Activated CD4-positive, alpha-beta T cell treated with anti-CD3 and anti-CD28 coated beads, Interleukin-2, amount 50 U/mL, for 4 hours (primary cell): ENCODE measurements at places on chromosomes 16 and 17.
A peak's percentile ranks its signal among the peaks of the same experiment; 100 is the strongest.

DNA sequence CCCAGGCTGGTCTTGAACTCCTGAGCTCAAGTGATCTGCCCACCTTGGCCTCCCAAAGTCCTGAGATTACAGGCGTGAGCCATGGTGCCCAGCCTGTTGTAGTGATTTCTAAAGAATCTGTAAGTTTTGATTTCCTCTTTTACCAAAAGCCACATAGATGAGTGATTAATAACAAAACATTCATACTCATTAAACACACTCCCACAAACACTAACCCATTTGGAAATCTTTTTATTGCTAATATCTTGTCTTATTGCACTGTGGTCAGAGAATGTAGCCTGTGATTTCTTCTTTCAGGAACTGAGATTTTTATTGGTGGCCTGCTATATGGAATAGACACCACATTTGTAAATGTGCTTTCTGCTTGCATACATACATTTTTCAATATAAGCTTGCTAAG is 31.6 kb downstream of the MYH10 start:
- no peak for DNase-seq

DNA sequence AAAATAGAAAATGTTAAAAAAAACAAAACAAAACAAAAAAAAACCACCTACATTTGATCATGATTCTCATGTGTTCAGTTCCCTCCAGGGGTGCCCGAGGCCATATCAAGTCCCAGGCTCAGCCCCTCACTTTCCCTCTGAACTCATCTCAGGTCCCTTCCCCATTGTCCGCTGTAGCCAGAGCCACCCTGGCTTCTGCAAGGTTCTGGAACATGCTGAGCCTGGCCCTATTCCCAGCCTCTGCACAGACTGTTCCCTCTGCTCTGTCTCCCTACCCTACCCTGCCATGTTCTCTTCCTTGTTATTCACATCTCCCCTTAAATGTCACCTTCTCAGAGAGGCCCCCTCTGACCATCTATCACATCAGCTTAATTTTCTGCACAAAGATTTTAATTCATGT is 46.9 kb downstream of the TK2 start:
- no peak for DNase-seq

DNA sequence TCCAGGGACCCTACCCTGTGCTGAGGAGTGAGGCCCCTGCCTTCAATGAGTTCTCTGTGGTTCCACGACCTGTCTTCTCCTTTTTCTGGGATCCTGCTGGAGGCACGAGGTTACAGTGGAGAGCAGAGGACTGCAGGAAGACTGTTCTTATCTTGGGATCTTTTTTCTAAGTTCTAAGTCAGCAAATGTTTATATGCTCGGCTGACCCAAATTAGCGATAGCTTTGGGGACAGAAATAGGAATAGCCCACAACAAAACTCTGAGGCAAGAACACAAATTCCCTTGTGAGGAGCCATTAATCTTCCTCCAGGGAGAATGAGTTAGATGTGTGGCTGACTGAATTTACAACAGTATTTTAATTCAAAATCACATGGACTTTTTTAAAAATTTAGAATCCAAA is 46.7 kb downstream of the MYOCD start:
- DNase-seq: no peak

DNA sequence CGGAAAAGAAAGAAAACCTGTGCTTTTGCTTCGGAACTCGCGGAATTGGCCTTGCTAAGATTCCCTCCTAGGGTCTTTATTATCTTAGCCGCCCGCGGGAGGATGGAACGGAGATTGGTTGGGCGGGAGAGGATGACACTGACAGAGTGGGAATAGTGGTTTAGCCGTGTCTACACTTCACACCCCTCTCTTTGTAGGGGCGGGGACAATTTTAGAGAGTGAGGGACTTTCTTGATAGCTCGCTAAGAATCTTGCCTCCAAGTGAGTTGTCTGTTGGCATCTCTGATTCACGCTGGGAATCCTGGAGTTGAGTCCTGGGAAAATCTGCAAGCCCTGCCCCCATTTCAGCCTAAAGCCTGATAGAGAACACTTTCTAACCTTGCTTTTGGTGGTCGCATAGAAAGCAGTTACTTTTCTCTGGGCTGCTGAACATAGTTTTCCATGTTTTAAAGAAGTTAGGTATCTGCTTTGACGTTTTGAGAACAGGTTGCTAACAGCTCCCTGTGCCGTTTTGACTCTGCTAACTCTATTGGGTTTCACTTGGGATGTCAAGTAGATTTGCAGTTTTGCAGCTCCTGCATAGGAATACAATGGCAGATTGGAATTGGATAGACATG is 697 bp downstream of the NOL11 start:
- DNase-seq: no peak

DNA sequence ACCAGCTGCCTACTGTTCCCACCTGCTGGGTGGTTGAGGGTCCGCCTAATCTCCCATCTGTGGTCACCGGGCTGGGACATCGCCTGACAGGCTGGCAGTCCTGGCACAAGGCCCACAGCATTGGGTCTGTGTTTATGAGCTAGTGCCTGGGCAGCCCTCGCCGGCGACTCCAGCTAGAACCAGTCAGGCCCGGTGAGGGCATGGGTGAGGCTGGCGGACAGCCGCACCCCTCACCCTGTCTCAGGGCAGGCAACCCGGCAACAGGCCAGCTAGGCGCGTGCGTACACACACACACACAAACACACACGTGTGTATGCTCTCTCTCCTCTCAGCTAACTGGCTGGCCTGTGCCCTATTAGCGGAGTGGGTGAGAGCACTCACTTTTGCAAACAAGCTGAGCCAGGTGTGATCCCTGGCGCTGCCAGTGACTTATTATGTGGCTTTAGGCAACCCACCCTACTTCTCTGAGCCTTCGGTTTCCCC is 10.4 kb downstream of the HSD11B2 start:
- no peak for DNase-seq

DNA sequence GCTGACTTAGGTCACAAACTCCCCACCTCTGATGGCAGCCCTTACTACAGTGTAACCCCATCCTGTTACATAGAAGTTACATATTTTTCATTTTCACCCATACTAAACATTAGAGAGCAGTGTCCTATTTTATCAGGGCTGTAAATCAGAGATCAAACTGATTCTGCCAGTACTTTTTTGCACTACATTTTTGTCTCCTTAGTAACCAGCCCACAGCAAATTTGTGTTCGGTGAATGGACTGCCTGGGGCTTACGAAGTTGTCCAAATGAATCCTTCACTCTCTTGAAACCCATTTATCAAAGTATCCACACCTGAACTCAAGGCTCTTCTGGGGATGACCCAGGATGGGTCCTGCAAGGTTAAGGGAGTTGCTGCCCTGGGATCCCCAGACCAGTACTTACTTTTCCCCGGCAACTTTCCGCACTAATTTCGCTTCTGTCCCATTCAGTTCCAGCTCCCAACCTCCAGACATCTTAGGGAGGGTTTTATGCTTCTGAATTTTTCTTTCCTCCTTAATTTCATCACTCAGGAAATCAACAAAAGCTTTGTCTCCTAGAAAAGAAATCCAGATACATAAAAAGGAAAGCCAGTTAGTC is 1.1 kb downstream of the C1QBP start:
- DNase-seq: no peak

DNA sequence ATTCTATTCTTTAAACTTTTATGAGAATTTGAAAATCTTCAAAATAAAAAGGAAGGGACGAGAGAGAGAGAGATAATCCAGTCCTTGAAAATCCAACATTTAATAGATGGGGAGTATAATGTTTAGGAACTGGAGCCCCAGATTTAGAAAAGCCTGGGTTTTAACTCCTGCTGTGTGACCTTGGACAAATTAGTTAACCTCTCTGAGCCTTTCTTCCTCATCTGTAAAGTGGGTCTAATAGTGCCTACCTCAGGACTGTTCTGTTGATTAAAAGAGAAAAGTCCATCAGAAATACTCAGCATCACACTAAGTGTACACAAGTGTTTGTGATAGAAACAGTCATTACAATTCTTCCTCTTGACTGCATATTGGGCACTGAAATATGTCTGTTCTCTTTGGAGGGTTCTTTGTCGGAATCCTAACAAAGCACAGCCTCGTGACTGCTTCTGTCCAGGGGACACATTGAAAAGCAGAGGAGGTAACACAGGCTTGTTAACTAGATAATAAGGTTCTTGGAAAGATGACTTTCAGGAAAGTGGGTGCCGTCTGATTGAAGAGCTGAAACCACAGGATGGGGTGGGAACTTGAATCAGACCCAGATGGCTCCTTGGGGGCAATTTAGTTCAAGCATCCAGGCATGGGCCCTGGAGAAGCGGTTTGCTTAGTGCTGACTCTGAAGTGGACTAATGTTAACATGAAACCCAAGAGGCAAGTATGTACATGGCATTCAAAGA is 128.2 kb downstream of the CLEC16A start:
- DNase-seq: no peak

GRCh38 chr17:62801553-62802114 is 6.5 kb downstream of the MARCHF10 start:
- DNase-seq: no peak

GRCh38 chr16:58042001-58042885 is 16.7 kb downstream of the MMP15 start:
- DNase-seq: no peak

GRCh38 chr16:74511961-74512360 is 90.7 kb upstream of the CLEC18B start:
- DNase-seq: no peak

DNA sequence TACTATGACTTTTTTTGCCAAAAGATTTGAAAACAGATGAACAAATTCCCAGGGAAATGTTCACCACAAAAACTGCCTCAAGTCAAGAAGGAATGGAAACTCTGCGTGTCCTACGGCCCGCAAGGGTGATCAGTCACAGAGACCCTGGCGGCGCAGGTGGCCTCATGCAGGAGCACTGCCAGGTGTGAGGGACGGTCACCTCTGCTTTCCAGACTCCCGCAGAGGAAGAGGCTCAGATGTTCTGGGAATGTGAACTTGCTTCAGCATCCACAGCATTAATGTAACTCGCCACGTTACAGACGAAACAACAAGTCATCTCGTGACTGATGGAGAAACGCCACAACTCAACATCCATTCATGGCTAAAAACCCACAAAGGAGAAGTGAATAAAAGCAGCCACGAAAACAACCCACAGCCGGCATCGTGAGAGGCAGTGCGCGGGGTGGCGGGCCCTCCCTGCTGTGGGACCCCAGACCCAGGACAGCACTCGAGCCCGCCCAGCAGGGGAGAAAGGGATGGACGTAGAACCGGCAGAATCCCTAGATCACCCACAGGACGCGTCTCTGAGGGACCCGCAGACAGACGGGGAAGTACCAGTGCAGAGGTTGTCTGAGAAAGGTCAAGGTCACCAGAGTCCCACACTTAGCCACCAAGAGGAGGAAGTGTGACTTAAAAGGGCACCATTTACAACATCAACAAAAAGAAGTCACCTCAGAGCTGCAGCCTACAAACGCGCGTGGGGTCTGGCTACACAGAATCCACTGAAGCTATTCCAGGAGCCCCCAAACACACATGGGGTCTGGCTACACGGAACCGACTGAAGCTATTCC is 76.9 kb upstream of the GNG13 start:
- no peak for DNase-seq

- no peak for DNase-seq
These were observed 18.8 kb upstream of the PLLP start for GRCh38 chr16:57303021-57303909.

DNA sequence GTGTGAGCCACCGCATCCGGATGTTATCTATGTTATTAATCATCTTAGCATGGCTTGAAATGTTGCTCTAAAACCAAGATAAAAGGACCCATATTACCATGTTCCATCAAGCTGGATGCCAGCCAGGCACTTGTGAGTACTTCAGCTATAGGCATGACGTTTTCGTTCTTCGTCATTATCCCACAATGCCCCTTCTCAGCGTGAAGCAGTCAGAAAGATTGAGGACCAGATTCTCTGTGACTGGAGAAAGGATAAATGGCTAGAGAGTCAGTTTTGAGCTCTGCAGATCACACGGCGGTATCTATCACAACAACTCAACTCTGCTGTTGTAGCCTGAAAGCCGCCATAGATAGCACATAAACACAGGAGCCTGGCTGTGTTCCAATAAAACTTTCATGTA is 29.8 kb upstream of the LCMT1 start:
- no peak for DNase-seq

GRCh38 chr16:79372503-79373184 is 227.9 kb downstream of the MAF start:
- DNase-seq: peak; percentile 25

DNA sequence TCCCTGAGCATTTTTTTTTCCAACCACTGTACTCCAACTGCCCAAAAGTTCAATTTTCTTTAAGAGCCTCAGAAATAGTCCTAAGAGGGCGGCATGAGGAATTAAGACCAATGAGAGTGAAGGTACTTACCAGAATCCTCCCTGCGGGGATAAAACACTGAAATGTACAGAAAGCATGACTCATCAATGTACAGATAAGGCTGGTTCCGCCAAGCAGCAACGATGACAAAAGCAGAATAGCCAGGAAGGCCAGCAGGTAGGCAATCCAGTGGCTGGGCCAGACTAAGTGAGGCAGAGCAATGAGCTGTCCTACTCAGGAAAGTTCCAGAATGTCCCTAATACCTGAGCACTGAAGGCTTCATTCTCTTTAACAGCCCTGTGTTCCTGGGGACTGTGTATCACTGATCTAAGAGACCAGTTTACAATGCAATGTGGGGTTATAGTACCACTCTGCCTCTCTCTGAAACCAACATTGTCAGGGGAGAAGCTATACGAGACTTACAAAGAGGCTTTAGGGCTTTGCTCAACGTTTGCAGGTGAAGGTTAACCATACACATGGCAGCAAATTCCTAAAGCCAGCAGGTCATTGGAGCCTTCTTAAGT is 11.0 kb upstream of the GPR139 start:
- no peak for DNase-seq

DNA sequence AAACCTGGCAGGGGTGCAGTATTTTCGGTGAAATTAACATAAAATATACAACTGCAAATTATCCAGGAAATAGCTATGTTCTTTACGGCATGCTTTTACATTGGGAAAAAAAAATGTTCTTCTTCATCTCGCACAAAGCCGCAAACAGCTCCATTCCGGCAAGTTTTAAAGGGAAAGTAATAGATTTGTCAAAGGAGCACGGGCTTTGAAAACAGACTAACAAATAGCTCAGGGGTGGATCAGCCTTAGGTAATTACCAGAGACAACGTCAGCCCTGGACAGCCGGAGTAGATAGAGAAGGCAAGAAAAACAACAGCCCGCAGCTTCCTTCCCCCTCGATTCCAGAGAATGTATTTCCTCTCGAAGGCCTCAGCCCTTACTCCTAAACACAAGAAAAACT is 222.5 kb downstream of the C16orf78 start:
- DNase-seq: no peak

DNA sequence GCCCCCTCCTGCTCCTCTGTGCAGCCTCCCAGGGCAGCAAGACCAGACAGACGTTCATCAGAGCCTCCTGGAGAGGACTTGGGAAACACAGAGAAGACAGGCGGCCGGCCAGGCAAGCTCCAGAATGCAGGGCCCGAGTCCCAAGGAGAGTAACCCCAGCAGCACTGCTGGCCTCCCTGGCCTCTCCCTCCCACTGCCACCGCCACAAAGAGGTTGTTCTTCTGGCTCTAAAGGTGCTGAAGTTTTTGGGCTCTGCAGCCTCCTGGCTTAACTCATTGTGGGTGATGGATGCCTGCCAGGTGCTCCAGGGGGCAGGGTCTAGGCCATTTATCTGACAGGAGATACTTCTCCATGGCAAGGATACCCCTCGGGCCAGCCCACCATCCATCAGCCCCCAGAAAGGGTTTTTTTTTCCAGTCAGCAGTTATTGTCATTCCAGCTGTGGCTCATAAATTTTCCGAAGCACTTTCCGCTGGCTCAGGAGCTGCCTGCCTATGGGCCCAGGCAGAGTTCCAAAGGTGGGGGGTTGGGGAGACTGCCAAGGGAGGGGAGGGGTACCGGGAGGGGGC is 32.0 kb upstream of the MRPS23 start:
- DNase-seq: no peak

- no peak for DNase-seq
These were observed 92.4 kb downstream of the RPGRIP1L start for GRCh38 chr16:53611179-53611696.
